ENCODE measurements at places on chromosomes 6 and 20. TPM values are rescaled to one million over a fixed set of nuclear protein-coding genes. Genes with fewer than 3 reads are reported as not detected.

GRCh38 chr6:31142361-31142761, 3.5 kb upstream of the PSORS1C2 start:
- DNase-seq = no peak

DNA sequence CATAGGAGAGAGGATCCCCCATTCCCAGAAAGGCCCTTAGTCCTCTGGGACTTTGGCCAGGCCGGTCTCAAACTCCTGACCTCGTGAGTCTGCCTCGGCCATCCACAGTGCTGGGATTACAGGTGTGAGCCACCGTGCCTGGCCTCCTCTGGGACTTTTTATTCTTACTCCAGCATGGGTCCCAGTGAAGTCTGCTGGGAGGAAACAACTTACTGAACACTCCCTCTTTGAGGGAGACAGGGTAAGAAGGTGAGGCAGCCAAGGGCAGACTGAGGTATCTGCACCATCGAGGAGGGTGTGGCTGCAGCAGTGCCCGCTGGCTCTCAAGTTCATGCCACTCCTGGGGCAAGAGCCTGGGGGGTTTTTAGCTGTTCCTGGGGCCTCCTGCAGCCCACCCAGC, 2.4 kb downstream of the BAK1 start:
- DNase-seq = no peak

The CRISP3 gene
- 0.73 TPM for total RNA-seq

GRCh38 chr6:143222801-143223231, 162.1 kb downstream of the AIG1 start:
- DNase-seq = no peak

The GPSM3 gene
- total RNA-seq = 8.2 TPM

- no peak for DNase-seq
Observed at GRCh38 chr6:35496036-35496840, 641 bp downstream of the TEAD3 start.

- DNase-seq = no peak
Observed at GRCh38 chr20:56859801-56860261, 230.7 kb downstream of the TFAP2C start.

DNA sequence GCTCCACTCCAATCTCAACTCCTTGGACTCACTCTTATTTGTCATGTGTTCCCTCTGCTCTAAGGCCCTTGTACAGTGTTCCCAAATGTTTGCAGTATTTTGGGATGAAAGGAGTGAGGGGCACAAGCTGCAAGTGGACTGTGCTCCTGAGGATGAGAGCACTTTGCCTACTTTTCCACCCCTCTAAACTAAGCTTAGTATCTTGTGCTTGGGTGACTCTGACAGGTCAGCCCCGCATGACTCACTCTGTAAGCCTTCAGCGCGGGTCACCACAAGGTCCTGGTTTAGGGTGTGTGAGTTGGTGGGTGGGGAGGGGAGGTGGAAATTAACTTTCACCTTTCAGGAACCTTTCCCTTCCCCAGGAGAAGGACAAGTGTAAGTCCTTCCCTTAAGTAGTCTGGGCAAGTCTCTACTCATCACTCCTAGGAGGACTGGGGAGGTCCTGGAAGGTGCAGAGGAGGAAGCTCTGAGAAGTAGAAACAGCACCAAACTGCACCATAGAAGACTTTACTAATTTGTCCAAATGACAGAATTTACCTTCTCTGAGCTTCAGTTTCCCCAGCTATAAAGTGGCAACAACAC, 68.8 kb upstream of the EPB41L1 start:
- DNase-seq = no peak

GRCh38 chr6:27031302-27031701, 216.2 kb upstream of the PRSS16 start:
- DNase-seq = no peak

The ULBP3 gene
- total RNA-seq = 2.0 TPM

The HSPA12B gene
- 9.3 TPM for total RNA-seq

DNA sequence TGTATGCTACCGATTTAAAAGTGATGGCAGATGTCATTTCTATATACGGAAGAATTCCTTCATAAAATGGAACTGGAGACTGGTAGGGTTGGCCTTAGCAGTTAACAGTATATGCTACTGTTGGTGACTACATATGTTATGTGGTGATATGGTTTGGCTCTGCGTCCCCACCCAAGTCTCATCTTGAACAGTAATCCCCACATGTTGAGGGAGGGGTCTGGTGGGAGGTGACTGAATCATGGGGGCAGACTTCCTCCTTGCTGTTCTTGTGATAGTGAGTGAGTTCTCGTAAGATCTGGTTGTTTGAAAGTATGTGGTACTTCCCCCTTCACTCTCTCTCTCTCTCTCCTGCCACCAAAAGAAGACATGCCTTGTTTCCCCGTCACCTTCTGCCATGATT, 29.6 kb downstream of the RGS17 start:
- no peak for DNase-seq

DNA sequence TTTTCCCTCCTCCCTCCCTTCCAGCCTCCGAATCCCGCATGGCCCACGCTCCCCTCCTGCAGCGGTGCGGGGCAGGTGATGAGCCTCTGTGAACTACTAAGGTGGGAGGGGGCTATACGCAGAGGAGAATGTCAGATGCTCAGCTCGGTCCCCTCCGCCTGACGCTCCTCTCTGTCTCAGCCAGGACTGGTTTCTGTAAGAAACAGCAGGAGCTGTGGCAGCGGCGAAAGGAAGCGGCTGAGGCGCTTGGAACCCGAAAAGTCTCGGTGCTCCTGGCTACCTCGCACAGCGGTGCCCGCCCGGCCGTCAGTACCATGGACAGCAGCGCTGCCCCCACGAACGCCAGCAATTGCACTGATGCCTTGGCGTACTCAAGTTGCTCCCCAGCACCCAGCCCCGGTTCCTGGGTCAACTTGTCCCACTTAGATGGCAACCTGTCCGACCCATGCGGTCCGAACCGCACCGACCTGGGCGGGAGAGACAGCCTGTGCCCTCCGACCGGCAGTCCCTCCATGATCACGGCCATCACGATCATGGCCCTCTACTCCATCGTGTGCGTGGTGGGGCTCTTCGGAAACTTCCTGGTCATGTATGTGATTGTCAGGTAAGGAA, at the start of gene OPRM1:
Gene OPRM1 (plus strand): TSS at position 10 of the 612 bp plus-strand sequence. CDS start 305 bp downstream, at position 315.
- no peak for DNase-seq

DNA sequence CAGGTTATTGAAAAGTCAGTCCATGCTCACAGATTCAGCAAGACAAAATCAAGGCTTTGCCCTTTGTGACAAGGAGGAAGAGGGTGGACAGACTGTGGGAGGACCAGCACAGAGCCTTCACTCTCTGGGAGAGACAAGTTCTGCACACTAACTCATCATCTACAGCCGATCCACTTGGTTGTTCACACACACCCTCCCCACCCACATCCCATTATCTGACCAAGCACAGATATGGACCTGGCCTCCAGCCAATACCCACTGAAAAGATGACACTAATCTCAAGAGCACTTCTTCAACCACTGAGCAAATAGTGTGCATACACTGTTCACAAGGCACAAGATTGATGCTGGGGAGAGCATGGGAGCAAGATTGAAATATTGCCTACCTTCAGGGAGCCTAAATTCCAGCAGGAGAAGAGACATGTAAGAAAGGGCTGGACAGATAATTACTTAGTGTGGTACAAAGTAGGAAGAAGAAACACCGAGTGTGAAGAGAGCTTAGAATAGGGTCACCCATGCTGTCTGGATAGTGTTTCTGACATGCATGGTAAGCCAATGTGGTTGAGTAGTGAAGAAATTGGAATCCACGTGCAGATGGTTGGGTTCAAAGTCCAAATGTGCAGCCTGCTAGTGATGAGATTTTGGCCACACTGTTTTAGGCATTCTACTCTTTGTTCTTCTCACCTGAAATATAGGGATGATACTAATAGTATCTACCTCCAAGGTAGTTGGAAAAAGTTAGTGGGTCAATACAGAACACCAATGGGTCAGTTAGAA, 21.7 kb upstream of the IL17A start:
- DNase-seq = no peak

GRCh38 chr6:156250593-156250992, 526.6 kb upstream of the ARID1B start:
- no peak for DNase-seq

The KCNK5 gene
- 20.6 TPM for total RNA-seq

GRCh38 chr6:17851001-17851719, 136.3 kb downstream of the KIF13A start:
- DNase-seq = no peak

The CRISP2 gene
- total RNA-seq = 0.33 TPM

The PRPH2 gene
- total RNA-seq = 0.59 TPM

DNA sequence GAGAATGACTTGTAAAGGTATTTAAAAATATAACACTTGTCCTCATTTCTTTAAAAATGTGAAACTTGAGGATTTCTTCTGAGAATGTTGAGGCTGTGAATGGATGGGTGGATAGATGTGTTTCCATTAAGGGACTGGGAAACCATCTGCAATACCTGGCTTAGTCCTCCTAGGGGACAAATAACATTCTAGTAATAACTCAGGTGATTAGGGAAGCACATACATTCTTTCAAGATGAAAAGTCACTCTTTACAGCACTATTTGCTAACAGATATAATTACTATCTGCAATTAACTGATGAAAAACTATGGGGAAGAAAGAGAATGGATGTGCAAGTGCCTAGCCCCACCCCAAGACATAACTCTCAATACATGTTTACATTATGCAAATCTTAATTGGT, 542.3 kb downstream of the CD83 start:
- DNase-seq = no peak

DNA sequence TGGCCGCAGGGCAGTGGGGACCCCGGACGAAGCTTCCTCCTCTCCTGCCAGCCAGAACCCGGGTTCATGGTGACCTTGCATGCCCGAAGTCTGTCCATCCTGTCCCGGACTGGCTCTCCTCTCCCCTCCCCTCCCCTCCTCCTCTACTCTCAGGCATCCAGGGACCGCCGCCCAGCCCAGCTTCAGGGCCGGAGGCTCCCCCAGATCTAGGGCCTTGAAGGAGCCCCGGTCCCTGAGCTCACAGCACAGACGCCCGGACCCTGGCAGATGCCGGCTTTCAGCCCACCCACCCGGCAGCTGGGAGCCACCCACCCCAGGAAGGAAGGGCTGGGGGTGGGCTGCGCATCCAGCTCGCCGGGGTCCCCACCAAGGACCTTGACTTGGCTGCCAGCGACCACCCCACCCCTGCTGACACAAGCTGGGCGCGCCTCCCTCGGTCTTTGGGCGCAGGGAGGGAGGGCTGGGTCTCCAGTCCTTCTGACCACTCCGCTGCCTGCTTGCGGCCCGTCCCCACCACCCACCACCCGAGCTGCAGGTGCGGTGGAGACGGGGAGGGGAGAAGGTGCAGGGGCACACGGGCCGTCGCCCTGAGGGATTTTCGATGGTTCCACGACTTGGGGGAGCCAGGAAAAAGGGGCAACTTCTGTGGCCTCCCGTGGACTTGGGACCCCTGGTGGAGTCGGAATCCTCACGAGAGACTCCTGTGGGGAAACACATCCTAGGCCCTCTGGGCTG, 5.8 kb upstream of the ABHD16B start:
- DNase-seq = no peak

The PTCHD4 gene
- 1.9 TPM for total RNA-seq

- DNase-seq = no peak
Observed at GRCh38 chr20:14860410-14860814, 523.0 kb upstream of the FLRT3 start.

The PPP1R3G gene
- 3.2 TPM for total RNA-seq

DNA sequence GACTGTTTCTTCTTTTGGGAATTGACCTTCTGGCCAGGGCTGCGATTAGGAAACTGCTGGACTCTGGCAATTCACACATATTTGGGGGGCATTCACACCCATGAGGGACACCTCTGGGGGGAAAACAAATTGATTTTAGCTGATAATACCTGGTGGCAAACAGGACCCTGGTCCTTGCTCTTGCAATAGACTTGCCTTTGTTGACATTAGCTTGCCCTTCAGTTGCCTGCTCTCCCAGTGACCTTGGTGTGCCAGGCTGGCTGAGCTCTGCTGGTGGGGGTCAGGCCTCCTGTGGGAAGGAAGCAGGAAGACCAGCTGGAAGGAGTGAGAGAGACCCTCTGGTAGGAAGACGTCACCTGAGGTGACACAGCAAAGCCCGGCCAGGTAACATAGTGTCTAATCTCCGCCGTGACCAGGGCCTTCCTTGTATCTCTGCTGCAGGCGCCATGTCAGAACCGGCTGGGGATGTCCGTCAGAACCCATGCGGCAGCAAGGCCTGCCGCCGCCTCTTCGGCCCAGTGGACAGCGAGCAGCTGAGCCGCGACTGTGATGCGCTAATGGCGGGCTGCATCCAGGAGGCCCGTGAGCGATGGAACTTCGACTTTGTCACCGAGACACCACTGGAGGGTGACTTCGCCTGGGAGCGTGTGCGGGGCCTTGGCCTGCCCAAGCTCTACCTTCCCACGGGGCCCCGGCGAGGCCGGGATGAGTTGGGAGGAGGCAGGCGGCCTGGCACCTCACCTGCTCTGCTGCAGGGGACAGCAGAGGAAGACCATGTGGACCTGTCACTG, 5.3 kb downstream of the CDKN1A start:
- DNase-seq = no peak

The LINC00237 gene
- not detected for total RNA-seq

DNA sequence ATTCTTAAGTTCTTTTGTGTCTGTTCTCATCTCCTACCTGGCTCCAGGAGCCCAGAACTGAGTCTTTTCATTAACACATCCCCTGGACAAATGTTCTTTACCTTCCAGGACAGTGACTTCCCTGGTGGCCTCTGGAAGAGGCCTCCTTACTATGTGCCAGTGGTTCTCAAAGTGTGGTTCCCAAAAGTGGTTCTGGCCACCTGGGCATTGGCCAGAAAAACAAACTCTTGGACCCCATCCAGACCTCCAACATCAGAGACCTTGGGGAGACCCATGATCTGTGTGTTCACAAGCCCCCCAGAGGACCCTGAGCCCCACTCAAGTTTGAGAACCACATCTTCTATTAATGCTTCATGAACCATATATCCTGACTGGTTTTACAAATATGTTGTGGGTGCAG, 7.2 kb upstream of the VSX1 start:
- no peak for DNase-seq

GRCh38 chr6:162099685-162100084, 627.9 kb downstream of the PRKN start:
- no peak for DNase-seq

GRCh38 chr6:321536-322258, 29.4 kb downstream of the DUSP22 start:
- DNase-seq = no peak

The SYNDIG1 gene
- 0.15 TPM for total RNA-seq

DNA sequence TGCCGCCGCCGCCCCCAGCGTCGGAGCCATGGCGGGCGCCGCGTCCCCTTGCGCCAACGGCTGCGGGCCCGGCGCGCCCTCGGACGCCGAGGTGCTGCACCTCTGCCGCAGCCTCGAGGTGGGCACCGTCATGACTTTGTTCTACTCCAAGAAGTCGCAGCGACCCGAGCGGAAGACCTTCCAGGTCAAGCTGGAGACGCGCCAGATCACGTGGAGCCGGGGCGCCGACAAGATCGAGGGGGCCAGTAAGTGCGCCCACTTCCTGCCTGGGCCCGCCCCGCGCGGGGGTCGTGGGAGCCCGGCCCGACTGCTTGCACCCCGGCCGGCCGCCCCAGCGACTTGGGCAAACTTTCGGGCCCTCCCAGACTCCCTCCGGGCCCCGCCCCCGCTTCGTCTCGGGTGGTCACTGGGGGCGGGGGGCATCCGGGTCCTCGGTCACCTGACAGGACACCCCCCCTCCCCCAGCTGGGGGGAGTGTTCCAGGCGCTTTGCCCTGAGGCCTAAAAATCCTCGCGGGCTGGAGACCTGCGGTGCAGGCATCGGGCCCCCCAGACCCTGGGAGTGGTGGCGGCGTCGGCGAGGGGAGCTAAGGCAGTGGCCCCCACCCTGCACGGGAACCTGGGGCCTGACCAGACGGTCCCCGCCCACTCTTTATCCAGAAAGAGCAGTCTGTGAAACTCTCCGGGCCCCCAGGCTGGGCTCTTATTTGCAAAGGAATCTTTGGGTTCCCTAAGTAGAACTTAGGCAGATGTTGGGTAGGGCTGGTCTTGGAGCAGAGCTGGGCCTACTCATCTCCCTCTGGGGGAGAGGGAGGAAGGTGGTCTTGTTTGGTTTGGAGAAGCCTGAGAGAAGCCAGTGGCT, 501 bp downstream of the PLCG1 start:
- peak; percentile 65 for DNase-seq
